Activated CD4-positive, alpha-beta T cell treated with anti-CD3 and anti-CD28 coated beads for 36 hours (primary cell): ENCODE measurements at places on chromosomes 3 and 15.

DNA sequence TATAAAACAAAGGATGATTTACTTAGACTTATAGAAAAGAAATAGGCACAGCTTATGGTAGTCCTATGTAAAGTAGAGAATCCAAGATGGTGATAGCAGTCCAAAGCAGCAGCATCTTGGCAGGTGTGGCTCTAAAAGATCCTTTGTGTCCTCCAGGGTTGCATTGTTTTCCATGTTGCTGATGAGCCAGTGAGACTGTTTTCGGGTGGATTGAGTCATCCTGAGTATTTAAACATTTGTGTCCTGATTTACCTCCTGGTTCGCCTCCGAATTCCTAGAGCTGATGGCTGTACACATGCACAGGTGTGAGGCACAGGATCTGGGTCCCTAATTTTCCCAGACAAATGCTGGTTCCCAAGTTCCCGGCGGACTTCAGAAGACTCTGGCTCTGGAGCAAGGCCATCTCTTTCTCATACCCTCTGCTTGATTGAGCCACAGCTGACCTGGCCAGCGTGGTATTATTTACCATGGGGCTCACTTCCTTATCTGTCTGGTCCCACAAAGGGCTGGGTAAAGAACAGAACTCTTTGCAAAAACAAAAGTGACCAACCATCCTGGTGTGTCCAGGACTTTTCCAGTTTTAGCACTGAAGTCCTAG is 51.0 kb downstream of the ARNT2 start:
- no peak for DNase-seq

GRCh38 chr3:141087076-141087777 is 36.1 kb downstream of the SPSB4 start:
- DNase-seq = no peak

- peak; percentile 72 for DNase-seq
Measured at GRCh38 chr15:34239151-34239808, 14.5 kb downstream of the EMC4 start.

DNA sequence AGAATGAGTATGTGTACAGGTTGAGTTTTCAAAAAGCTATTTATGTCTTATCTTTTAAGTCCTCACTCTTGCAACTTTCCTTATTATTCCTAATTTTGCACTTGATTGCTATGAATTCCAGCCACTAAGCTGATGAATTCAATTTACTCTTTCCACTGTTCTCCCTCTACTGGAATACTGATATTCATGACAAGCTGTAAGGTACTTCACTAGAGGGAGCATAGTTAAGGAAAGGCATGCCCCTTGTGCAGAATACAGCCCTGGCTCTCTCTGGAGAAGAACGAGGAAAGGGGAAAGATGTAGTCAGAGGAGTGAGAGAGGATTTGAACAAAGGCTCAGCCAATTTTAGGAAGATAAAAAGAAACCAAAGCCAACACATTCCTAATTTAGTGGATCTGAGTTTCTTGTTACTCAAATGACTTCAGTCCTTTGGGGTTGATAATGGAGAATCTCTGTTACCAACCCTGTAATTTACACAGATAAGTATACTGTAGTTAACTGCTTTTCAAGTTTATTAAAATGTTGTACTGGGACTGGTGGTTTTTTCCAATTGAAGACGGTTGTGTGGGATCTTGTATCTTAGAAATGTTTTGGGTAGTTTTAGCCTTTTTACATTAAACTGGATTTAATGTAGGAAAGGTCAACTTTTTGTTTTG is 4.0 kb downstream of the SCAANT1 start:
- no peak for DNase-seq

DNA sequence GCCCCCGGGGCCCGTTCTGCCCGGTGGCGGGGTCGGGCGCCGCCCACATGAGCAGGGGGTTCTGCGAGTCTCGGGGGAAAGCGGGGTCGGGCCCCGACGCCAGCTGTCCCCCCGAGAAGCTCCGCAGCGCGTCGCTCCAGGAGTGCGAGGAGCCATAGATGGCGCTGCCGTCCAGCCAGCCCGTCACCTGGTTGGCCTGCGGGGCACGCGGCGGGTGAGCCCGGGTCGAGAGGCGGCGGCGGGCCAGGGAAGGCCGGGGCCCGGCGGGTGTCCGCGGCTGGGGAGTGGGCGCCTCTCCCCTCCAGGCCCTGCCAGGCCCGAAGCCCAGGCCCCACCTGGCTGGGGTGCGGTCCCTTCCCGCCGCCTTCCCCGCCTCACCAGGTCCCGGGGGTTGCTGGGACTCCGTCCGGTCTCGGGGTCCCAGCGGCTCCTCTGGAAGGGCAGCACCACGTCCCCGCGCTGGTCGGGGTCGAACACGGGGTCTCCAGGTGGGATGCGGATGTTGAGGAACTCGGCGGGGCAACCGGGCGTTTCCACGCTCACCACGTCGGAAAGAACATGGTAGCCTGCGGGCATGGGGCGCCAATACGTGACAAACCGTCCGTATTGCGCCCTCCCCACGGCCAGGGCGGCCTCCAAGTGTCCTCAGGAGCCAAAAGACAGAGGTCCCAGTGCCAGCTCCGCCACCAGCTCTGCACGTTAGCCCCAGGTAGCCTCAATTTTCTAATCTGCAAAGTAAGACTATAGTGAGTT is 2.4 kb downstream of the DUOX2 start:
- DNase-seq = no peak

GRCh38 chr3:194058189-194058571 is 77.8 kb upstream of the HES1 start:
- DNase-seq = peak; percentile 66

GRCh38 chr15:64693134-64693533 is 82.3 kb downstream of the RBPMS2 start:
- no peak for DNase-seq

- DNase-seq = no peak
Measured at GRCh38 chr15:90814191-90814821, 54.1 kb upstream of the FURIN start.

DNA sequence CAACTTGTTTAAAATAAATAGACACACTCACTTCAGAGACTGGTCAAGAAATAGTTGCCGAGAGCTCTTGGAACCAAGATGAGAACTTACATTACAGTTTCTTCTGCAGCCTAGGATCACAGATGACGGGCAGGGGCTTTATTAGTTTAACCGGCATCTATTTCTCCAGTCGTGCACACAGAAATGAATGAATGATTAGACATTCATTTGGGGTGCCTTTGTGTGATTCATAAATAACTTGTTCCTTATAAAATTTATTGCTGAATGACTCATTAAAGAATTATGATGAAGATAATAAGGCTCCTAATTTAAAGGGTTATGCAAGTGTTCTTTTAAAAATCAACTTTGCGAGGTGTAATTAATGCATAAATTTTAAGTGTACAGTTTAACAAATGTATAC is 20.8 kb downstream of the NFKBIZ start:
- no peak for DNase-seq

DNA sequence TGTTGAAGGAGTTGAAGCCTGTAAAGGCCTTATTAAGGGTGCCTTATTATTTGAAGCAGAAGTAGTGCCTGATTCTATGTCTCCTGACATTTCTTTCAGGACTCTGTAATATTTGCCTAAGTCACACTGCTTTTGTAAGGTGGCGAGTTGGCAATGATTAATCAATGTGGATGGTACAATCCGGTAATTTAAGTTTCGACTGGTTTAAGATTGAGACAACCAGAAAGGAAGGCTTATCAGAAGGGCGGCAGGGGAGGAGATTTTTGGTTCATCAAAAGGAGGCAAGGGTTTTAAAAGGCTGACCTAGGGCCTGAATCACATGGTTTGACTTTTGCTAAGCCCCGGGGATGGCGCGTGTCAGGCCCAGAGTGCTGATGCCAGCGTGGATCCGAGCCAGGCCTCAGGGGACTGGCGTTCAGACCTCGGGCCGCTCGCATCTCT is 830 bp upstream of the RNF13 start:
- no peak for DNase-seq

GRCh38 chr3:134922101-134922500 is 127.0 kb downstream of the EPHB1 start:
- DNase-seq = no peak

DNA sequence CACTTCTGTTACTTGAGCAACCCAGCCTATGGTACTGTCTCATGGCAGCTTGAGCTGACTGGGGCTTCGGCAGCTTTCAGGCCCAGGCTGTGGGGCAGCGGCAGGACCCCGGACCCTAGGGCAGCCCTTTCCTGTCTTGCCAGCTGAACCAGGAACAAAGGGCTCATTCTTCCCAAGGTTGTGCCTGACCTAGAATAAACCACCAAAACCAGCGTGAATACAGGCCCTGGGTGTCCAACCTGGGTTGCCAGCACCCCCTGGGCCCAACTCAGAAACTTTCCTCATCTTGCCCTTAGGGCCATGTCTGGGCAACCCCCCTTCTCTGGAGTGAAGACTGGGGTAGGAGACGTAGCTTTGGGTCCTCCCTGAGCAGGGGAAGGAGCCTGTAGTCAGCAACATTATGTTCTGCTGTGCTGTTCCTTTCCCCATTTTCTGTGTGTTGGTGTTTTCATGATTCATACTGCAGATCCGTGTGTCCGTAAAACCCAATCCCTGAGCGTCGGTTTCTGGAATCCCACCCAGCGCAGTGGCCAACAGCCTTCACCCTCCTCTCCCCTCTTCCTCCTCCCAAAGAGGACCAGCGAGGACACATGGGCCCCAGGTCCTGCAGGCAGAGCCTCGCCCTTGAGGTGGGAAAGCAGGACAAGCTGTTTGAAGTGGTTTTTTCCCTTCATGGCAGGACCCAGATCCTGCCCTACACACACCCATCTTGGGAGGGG is 33.5 kb downstream of the TKT start:
- no peak for DNase-seq

- no peak for DNase-seq
Measured at GRCh38 chr15:51186181-51186705, 91.5 kb upstream of the TNFAIP8L3 start.

DNA sequence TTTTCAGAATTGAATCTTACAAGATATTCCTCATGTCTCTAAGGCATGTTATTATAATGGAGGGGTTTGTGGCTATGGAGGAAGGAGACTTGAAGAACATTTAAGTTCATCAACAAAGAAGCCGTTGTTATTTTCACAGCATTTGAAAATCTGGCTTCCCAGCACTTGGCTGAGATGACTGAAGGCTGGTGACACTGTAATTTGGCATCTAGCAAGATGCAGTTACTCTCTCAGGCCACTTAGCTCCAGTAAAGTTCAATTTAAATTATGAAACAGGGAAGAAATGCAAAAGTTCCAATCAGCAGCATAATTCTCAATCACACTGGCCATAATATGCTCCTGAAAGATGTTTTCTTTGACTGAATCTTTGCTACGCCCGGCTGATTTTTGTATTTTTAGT is 139.4 kb upstream of the NUDT16 start:
- DNase-seq = no peak
